ENCODE measurements at places on chromosomes 5 and 9.

DNA sequence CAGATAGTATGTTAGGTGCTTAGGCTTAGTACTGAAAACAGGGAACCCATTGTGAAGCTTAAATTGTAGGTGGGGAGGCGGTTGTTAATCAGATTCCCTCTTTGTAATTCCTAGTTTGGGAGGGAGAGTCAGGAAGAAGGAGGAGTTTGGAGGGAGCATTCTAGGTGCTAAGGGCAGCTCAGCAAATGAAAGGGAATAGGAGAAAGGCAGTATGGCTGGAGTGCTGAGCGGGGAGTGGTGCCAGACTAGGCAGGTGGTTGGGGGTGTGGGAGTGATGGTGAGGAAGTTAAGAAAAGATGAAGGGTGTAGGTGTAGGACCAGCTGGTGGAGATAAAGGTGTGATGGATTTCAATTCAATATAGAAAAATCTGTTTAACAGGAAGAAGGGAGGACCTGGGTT is 11.1 kb upstream of the GARNL3 start:
- DNase-seq = no peak

- no peak for DNase-seq
Observed at GRCh38 chr5:74954919-74955318, 88.7 kb upstream of the FAM169A start.

DNA sequence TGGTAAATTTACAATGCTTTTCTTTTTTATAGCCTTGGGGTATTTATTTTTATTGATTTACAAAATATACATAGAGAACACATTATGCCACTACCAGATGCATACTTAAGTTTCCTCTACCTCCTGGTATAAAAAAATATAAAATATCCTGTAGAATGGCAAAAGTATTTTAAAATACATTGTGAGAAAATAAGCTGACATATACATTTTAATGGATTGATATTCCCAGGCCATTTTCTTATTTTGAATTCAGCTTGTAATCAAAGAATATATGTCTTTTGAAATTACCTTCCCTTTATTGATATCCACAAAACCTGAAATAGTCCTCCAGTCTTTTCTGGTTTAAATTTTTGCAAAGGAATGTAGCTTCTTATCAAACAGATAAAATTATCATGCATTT is 923.9 kb downstream of the CDH18 start:
- no peak for DNase-seq

- DNase-seq = no peak
Observed at GRCh38 chr5:141392429-141393198, at the start of gene PCDHGA8. Gene PCDHGA8 (plus strand): TSS chr5:141392633. CDS start chr5:141392814, 181 bp downstream.

DNA sequence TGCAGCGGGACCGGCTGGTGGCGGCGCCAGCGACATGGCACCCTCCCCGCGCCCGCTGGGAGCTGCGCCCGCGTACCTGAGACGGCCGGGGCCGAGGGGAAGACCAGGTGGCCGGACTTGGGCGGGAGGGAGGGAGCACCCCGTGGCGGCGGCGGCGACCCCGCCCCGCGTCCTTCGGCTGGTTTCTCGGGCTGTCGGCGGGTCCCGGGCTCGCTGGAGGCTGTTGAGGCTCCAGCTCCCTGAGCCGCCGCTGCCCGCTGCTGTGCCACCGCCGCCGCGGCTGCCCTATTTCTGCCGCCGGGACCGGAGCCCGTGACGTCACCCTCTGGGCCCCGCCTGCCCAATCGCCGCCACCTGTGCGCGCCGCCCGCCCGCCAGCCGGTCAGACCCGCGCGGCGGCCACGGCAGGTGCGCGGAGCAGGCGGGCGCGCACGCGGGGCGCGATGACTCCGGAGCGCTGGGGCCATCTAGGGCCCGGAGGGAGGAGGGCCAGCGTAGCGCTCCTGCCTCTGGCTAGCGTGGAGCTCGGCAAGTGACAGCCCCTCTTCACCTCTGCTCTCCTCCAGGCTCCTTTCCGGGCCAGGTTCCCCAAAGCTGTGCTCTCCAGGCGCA is at the start of gene FSTL4:
Gene FSTL4, minus strand, starts transcription at position 293 of the 612 bp plus-strand sequence.
- DNase-seq = peak; percentile 2

DNA sequence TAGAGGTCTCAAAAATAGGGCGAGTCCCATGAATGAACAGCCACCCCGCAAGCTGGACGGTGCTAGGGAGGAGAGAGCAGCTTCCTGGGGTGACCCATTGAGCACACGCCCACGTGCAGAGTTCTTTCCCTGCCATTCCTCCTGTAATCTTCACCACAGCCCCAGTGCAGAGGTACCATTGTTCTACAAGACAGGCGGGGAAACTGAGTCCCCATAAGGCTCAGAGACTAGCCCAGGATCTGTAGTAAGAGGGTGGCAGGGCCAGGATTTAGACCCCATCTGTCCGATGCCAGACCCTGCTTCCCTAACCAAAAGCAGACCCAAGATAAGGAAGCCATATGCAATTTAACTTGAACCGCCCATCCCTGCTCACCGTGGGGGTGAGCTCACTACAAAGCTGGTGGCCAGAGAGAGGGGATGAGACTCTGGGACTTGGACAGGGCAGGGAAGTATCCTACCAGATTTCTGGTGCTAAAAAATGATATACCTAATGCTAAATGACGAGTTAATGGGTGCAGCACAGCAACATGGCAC is 36.7 kb upstream of the ORM1 start:
- no peak for DNase-seq

GRCh38 chr5:5360363-5360940 is 62.0 kb upstream of the ICE1 start:
- DNase-seq = no peak

DNA sequence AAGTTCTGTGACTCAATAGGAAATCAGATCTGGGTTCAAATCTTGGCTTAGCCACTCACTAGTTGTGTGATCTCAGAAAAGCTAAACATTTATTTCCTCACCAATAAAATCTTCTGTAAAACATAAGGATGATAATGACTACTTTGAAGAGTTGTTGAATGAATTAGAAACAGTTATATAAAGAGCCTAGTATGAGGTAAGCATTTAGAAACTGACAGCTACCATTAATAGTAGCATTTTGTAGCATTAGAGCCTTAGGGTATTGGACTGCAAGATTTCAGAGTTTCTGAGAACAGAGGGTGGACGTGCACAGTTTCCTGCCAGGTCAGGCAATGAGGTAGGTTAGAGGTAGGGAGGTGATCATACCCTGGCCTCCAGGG is 293.2 kb downstream of the CWC27 start:
- no peak for DNase-seq

GRCh38 chr9:92934321-92934720 is 13.0 kb upstream of the FGD3 start:
- DNase-seq = no peak

- DNase-seq = no peak
Observed at GRCh38 chr9:127628758-127629467, 16.8 kb downstream of the STXBP1 start.

GRCh38 chr5:36698031-36698430 is 91.6 kb downstream of the SLC1A3 start:
- no peak for DNase-seq

DNA sequence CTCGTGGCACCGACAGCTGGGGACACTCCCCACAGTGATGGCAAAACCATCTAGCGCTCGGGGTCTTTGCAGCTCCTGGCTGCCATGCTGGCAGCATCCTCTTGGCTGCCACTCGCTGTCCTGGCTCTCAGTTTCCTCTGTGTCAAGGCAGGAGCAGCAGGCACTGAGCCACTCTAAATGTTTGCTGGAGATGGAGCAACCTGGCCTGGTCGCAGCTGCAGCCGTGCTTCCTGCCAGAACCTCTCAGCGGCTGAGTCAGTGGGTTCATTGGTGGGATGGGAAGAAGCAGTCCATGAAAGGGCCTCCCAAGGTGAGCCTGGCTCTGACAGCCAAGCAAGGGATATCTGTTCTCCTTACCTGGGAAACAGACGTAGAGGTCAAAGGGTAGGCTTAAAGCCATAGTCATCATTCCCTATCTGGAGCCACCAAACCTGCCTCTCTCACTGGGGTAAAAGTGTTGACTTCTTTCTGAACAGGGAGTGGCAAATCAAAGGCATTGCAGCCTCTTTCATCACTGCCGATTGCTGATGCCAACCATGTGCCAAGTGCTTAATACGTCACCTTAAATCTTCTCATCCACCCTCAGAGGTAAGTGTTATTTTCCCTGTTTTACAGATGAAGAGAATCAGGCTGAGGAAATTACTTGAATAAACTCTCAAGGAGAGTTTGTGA is 304.8 kb upstream of the ZNF462 start:
- DNase-seq = no peak

DNA sequence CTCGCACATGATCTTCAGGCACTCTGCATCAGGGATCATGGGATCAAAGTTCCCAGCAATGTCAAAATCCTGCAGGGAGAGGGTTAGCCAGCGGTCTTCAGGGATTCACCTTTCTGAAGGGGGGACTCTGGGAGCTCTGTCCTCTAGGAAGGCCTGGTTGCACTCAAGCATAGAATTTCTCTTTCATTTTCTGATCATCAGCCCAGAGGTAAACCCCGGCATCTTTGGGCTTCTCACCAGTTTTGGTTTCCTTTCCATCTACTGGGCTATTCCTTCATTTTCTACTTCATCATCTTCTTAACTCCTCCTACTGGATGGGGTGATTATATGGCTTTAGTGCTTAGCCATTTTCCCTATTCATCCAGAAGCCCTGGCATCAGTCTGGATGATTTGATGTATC is 4.6 kb upstream of the DND1 start:
- peak; percentile 54 for DNase-seq

DNA sequence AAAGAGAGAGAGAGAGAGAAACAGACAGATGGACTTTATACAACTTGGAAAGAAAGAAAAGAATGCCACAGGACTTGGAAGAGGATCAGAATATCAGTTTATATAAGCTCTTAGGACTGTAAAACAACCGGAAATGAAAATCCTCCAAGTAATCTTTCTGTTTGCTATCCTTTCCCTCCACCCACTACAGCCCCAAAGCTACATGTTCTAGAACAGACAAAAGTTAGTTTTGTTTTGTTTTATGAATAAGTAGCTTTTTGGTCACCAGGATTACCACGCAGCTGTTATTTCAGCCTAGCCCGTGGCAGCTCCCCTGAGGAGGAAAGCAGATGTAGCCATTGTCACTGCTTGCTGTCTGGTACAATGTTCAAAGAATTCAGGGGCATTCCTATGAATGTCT is 66.6 kb downstream of the SH3TC2 start:
- no peak for DNase-seq

DNA sequence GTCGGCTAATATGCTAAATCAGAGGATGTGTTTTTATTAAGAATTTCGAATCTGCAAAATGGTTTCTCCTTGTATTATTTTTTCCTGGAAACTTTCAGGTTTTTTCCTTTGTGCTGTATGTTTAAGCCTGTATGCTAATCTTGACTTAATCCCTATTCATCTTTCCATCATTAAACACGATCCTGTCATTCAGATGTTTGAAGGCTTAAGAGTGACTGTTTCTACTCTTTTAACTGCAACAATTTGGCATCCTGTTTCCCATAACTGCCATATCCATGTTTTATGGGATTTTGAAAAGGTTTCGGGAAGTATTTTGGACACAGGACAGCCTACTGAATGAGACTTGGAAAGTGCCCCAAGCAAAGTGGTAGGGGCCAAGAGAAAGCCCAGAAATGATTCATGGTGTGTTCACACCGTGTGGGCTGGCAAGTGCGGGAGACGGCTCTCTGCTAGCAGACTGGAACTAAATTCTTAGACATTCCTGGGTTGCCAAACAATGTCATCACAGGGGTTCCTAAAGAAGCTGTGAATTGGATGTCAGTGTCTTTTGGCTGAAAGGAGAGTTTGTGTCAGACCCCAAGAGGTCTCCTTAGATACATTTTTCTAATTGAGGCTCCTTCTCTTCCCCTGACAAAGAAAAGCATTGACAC is 125.4 kb upstream of the ADAMTS16 start:
- DNase-seq = no peak

- DNase-seq = no peak
Observed at GRCh38 chr5:78753093-78753531, 104.5 kb upstream of the LHFPL2 start.

- DNase-seq = no peak
Observed at GRCh38 chr9:78210841-78211301, 25.0 kb upstream of the CEP78 start.

- DNase-seq = no peak
Observed at GRCh38 chr5:160171666-160172065, 52.4 kb upstream of the PWWP2A start.

GRCh38 chr5:91077623-91078022 is 305.5 kb downstream of the ARRDC3 start:
- DNase-seq = no peak

- no peak for DNase-seq
Observed at GRCh38 chr9:112884101-112884500, 6.6 kb downstream of the SLC46A2 start.

DNA sequence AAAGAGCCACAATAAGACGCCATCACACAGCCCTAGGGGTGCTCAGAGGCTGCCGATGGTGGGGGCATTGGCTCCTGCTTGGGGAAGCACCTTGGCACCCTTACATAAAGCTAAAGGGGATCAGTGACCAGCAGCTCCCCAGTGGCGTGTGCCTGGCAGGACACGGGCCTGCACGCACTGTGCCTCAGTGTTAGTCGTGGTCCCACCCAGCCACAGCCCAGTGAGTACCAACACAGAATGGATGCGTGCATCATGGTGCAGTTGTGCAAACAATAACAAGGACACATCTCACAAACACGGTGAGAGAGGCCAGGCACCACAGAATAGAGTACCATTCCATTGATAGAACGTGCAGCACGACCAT is 103.2 kb downstream of the WNK2 start:
- no peak for DNase-seq
